ENCODE measurements at places on chromosomes 1 and 21. TPM values are rescaled to one million over a fixed set of nuclear protein-coding genes. Genes with fewer than 3 reads are reported as not detected.

GRCh38 chr1:183898001-183898396, 93.1 kb downstream of the RGL1 start:
- DNase-seq: no peak

- no peak for DNase-seq
Observed at GRCh38 chr1:172612478-172612877, 46.4 kb upstream of the FASLG start.

DNA sequence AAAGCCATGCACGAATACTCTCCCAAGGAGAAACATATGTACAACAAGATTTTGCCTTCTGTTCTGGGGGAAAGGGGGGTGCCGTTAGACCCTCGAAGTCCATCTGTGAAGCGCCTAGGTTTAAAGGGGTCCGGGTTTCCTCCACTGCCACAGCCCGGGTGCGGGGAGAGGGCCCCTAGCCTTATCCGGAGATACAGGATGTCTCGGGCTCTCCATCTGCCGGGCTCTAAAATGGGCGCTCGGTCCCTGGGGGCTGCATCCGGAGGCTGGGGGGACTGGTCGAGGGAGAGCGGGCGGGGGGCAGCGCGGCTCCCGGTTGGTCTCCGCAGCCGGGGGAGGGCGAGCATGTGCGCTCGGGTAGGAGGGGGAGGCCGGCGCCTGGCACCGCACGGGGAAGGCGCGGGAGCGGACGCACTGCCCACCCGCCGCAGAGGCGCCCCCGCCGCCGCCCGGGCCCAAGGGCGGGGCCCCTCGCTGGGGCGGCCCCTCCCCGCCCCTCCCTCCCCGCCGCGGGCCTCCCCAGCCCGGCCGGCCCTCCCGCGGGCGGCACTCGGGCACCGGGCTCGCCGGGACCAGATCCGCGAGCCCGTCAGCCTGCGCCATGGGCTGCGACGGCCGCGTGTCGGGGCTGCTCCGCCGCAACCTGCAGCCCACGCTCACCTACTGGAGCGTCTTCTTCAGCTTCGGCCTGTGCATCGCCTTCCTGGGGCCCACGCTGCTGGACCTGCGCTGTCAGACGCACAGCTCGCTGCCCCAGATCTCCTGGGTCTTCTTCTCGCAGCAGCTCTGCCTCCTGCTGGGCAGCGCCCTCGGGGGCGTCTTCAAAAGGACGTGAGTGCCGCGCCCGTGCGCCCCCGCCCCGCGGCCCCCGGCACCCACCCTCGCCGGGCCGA, 63.1 kb downstream of the ELK4 start:
- no peak for DNase-seq

GRCh38 chr21:45248893-45249381, 38.8 kb downstream of the POFUT2 start:
- peak; percentile 22 for DNase-seq

GRCh38 chr21:46284077-46284644, 1.2 kb downstream of the MCM3AP start:
- no peak for DNase-seq

GRCh38 chr1:77781683-77782082, 2.2 kb downstream of the MIGA1 start:
- DNase-seq: no peak

- DNase-seq: no peak
Observed at GRCh38 chr21:16863908-16864307, 648.9 kb upstream of the CXADR start.

The LRRC53 gene
- total RNA-seq: not detected

DNA sequence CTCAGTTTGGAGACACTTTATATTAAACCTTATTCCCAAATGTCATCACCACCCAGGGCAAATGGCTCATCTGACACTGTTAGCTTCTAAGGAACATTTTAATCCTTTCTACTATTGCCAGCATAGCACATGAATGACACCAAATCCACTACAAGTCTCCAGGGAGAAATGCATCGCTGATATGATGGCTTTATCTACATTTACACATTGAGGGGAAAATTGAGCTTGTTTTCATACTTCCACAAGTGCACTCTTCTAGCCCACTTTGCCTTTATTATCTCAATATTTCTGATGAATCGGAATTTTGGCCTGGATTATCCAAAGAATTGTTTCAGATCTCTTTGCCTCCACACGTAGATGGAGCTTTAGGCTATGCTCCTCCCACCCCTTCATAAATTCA, 75.4 kb downstream of the RUNX1 start:
- no peak for DNase-seq

DNA sequence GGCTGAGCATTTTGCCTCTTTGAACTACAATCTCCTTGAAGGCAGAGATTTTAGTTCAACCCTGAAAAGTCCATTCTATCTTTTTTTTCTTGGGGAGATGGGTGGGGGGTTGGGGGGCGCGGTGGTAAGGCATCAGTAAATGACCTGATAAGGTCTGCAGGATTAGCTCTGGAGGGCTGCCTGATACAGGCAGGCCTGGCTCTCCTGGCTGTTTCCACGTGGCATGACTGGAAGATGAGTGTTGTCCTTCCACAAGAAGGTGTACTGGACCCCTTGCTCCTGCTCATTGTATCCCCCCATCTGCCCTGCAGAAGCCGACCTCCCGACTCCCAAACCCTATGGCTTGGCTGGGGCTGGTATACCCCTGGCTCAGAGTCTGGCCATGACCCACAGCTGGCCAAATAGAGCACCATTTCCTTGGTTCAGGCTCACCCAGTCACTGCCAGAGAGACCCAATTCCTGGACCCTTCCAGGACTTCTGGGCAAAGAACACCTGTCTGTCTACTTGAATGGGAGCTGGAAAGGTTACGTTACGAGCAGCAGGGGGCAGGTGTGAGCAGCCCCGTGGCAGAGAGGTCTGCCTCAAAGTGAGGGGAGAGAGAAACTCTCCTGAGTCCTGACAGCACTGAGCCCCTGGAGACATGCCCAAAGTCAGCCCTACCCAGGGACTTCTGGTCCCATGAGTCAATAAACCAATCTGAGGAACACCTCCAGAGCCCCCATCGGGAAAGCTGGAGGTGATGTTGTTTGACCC, 17.0 kb downstream of the DHRS3 start:
- no peak for DNase-seq

- peak; percentile 52 for DNase-seq
Observed at GRCh38 chr21:39004634-39005501, 178.4 kb downstream of the PSMG1 start.

- DNase-seq: peak; percentile 88
Observed at GRCh38 chr1:95086949-95087533, 14.3 kb upstream of the ALG14 start.

The CD48 gene
- total RNA-seq: not detected

GRCh38 chr1:14495996-14496395, 102.5 kb upstream of the KAZN start:
- DNase-seq: no peak

DNA sequence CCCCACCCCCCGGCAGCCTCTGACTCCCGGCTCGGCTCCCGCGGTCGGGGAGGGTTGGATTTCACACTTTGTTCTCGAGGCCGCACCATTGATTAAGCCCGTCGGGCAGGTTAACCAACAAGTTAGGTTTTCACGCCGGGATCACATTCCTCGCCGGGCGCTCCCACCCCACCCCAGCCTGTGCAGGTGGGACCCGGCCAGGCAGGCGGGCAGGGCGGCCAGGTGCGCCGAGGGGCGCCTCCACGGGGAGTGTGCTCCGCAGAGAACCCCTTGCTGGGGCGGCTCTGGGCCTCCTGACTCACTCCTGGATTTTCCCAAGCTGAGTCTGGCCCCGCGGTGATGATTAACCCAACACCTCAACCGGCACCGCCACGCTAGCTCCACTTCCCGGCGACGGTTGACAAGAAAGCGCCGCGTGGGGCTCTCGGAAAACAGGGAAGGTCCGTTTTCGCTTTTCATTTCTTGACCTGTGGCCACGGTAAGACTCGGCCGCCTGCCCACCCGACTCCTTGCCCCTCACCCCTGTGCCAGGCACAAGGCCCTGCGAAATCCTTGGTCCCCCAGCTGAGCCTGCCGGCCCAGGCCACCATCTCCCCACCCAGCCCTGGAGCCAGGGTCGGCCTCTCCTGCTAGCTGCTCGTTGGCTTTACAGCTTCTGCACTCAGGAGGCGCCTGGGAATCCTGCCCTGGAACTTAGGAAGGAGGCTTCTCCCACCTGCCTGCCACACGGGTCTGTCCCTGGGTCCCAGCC, 8.8 kb upstream of the TTLL10 start:
- no peak for DNase-seq

DNA sequence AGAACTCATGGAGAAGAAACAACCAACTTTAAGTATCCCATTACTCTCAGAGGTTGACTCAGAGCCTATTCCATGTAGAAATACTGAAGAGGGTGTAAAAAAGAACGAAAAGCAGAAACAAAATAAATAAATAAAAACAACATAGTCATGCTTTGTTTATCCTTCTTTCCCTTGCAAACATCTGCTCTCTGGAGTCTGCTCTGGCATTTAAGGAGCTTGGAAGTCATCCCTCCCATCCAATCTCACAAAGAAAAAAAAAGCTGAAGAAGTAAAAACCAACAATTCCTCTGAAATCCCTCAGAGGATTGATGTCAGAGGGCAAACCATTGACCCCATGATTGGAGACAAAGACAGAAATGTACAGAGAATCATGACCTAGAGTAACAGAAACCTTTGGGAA, 302.6 kb upstream of the GREM2 start:
- DNase-seq: no peak

The ZBTB8B gene
- 0.12 TPM for total RNA-seq

DNA sequence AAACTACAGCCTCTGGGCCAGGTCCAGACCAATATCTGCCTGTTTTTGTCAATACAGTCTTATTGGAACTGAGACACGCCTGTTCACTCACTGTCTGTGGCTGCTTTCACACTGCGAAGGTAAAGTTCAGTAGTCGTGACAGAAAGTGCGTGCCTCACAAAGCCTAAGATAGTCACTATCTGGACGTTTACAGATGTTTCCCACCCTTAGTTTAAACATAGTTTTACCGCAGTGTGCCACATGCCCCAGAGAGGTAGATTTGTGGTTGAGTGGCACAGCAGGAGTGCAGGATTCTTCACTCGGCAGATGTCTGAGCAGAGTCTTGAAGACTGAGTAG, 61.9 kb downstream of the NFASC start:
- DNase-seq: no peak

GRCh38 chr21:33171616-33172169, 58.0 kb upstream of the IFNAR2 start:
- DNase-seq: no peak

DNA sequence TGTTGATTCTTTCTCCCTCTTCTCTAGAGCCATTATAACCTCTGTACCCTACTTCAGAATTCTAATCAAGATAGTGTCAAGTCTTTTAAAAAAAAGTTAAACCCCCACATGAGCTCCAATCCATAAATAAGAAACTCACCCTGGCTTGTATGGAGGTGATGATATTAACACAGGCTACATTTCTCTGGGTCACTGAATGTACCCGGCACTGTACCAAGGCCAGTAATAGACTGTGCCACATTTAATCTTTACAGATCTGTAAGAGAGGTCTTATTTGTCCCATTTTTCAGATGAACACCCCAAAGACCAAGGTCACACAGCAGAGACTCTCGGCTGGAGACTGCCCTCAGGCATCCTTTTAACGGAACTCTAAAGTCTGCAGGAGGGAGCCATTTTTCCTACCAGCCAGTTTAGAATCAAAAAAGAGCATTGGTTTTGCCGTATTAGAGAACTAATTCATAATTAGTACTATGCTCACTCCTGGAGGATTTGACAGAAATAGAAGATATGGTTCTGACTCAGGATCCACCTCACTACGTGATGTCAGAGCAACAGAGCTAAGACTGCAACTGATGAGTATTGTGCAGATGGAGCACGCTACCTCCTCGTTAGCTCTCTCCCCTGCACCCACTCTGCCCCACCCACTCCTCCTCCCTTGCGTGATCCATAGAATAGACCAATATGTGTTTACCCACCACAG, 217.2 kb upstream of the HOOK1 start:
- no peak for DNase-seq

The AK5 gene
- total RNA-seq: 1.7 TPM

GRCh38 chr1:209577346-209577745, 6.2 kb upstream of the CAMK1G start:
- DNase-seq: no peak

GRCh38 chr1:194103101-194103500, 916.7 kb upstream of the B3GALT2 start:
- no peak for DNase-seq

- no peak for DNase-seq
Observed at GRCh38 chr1:182685215-182685614, 828 bp upstream of the RGS8 start.

GRCh38 chr1:71236503-71236902, 155.7 kb upstream of the ZRANB2 start:
- DNase-seq: no peak

GRCh38 chr1:228923973-228924686, 188.9 kb downstream of the RHOU start:
- DNase-seq: no peak

- peak; percentile 63 for DNase-seq
Observed at GRCh38 chr1:234845097-234845660, 235.2 kb upstream of the IRF2BP2 start.

- no peak for DNase-seq
Observed at GRCh38 chr1:174174461-174175329, 15.4 kb downstream of the RABGAP1L start.

The OR14K1 gene
- not detected for total RNA-seq

- no peak for DNase-seq
Observed at GRCh38 chr1:6123083-6123482, 57.0 kb downstream of the CHD5 start.

DNA sequence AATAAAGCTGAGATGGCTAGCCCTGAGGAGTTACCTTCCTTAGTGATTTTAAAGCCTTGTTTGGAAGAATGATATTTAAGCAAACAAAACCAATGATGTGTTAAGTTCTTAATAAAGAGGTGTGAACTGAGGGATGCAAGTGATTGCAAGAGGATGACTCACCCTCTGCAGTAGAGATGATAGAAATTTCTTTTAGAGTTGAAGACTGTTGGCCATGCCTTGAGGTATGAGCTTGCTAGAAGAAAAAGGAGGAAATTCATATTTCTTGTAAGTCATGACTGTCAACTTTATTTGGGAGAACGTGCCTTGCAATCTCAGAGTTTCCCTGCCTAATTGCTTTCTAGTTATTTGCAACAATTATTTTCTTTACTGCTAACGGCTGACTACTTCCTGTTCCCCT, 94.7 kb downstream of the PLA2G4A start:
- DNase-seq: no peak

Data from astrocyte (in vitro differentiated cells and primary cell).